M059J (cell line): ENCODE measurements at places on chromosomes 16 and 17. TPM values are rescaled to one million over a fixed set of nuclear protein-coding genes. Genes with fewer than 3 reads are reported as not detected.

The PRCD gene
- 0.02 and 1.4 TPM in 2 replicates for total RNA-seq

GRCh38 chr16:30924076-30924912 lies 922 bp downstream of the FBXL19 start:
- no peak for DNase-seq

The NSF gene
- 57.4 and 76.7 TPM in 2 replicates for total RNA-seq

DNA sequence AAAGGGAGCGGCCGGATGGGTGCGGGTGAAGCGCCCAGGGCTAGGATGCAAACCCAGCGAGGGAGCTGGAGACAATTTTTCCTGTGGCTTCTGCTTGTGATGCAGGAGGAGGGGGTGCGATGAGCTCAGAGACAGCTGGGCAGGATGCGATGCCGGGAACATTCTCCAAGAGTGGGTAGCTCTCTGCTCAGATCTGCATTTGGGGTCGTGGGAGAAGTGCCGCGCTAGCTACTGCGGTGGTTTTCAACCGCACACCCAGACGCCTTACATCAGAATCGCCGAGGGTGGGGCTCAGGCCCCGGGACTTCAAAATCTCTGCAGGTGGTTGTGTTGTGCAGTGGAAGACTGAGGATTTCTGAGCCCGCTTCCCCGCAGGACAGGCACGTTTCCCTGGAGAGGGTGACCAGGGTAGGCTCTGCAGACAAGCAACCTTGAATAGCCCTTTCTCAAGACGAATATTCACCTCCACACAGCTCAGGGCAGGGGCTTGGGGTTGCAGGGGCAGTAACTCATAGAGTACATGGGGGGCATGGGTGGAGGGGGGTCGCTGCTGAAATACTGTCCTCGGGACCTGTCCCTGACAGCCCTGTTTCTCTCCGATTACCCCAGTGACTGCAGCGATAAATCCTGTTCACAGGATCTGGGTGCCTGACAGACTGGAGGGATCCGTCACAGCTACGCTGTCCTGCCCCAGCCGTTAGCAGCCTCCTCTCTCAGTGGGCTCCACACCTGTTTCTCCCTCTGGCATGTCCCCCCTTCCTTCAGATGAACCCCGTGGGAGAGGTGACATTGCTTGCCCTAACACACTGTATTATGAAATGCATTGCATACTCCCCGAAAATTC lies 63.3 kb downstream of the HAPSTR1 start:
- no peak for DNase-seq

DNA sequence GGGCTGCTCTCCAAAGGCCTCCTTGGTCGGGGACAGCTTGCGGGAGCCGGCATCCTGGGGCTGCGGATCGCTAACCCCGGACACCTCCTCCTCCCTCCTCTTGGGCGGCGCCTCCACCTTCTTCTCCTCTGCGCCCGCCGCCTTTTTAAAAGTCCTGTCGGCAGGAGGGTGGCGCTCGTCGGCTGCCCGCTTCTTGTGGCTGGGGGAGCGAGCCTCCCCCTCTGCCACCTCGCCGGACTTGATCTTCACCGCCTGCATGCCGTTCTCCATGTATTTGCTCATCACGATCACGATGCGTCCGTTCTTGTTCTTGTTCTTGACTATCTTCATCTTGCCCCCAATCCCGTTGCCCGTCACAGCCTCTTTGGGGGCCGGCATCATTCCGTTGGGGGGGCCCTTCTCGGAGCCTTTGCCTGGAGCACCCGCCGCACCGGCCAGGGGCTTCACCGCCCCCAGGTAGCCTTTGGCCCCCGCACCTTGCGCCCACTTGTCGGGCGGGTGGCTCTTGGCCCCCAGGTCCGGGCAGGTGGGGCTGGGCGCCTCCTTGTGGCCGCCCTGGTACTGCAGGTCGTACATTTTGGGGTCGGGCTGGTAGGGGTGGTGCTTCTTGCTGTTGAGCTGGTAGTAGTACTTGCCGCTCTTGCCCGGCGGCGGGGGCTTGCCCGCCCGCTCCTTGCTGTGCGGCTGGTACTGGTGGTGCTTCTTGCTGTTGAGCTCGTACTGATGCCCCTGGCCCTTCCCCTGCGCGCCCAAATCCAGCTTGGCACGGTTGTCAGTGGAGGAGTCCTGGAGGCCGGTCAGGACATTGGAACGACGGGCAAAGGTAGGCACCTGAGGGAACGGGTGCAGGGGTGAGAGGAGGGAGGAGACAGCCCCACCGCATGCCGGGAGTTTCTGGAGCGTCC lies 4.4 kb downstream of the CBX4 start:
- DNase-seq = no peak

- peak; percentile 97 for DNase-seq
These were observed 146.5 kb upstream of the PLCG2 start for GRCh38 chr16:81632392-81633146.

DNA sequence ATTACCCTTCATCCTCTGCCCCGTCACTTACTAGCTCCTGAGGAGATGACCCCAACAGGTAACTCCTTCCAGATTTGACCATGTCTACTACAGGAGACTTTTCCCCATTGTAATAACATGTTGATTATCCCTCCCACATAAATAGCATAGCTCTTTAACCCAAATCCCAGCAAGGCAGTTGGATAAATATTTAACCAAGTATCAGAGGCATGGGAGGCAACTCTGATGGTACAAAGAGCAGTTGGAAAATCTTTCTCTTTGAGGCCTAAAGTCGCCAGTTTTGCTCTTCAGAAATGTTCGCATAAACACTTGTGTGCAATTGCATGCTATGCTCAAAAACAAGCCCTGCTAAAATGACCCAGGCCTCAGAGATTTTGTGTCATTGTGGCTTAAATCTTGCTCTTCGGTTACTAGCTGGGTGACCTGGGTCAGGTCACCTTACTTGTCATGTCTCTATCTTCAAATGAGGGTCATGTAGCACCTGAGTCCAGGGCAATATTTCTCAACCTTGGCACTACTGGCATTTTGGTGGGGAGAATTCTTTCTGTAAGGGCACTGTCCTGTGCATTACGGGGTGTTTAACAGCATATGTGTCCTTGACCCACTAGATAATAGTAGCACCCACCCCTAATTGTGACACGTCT lies 48.8 kb downstream of the HSD17B2 start:
- no peak for DNase-seq

The GCSH gene
- total RNA-seq = 22.8 and 36.4 TPM in 2 replicates

The CA7 gene
- not detected in 2 replicates for total RNA-seq

DNA sequence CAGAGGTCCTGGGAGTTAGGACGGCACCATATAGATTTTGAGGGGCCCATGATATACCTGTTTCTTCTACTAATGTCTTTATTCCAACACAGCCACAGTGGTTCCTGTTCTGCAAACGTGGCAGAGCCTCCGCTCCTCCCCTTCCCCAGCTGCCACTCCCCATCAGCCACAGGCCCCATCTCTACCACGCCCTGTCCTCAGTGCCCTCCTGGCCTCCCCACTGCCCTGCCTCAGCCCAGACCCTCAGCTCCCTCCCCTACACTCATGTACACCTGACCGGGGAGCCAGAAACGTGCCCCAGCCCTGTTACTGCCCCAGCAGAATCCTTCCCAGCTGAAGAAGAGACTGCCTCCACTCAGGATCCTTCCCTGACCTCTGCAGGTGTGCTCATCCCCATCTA lies 11.9 kb upstream of the RBFOX3 start:
- DNase-seq = no peak

- DNase-seq = no peak
These were observed 3.6 kb downstream of the SH2B1 start for GRCh38 chr16:28867241-28867640.

- DNase-seq = no peak
These were observed 143.8 kb upstream of the FOXF1 start for GRCh38 chr16:86366481-86366880.

The ADCY9 gene
- 5.3 and 18.1 TPM in 2 replicates for total RNA-seq

DNA sequence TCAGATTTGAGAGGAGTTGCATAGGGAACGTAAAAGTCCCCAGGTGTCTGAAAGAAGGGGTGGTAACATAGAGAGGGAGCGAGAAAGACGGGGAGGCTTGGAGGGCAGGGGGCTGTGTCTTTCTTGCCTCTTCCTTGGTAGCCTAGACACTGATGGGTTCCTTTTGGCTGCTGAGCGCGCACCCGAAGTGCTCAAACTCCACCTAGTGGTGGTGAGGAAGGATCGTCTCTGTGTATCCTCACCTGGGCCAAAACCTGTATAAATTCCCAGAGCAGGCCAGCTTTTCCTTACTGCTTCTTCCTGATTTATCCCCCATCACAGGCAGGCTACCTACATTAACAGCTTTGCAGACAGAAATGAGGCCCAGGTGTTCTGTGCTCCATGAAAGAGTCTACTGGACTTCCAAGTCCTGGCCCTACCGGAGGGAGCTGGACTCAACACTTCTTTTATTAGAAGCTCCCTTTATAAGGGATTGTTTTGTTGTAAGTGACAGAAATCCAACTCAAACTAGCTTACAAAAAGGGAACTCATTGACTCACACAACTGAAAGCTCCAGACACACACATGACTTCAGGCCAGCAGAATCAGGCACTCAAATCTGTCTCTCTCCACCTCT lies 5.5 kb upstream of the SLC25A35 start:
- peak; percentile 69 for DNase-seq

GRCh38 chr17:9905902-9906301 lies 831 bp upstream of the RCVRN start:
- DNase-seq = no peak

DNA sequence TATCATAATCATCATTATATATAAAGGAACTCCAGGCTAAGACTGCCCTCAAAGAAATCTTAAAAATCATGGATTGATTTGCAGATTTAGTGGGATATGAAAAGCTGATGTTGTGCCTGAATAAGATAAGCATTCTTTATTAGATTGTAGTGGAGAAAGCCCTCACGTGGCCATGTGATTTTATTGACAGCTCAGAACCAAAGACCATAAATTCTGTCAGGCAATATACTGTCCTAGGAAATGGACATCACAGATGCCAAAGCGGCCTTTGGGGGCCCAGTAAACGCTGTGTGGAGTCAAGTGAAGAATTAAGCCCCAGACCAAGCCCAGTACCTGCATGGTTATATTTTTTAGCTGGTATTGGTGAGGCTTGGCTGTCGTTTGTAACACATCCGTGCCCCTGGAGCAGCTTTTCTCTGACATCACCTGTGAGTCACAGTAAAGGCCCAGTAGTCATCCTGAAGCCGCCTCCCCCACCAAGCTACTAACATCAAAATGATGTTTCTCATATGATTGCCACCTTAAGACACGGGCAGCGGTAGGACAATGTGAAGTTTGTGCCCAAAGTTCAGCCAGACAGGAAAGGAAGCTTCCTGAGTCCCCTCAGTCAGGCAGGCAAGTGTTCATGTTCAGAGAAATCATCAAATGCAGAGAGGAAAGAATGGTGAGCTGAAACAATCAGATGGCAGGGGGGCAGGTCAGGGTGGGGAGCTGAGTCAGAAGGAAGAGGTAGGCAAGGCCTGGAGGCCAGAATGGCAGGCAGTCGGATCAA lies 209.4 kb downstream of the IRX3 start:
- peak; percentile 90 for DNase-seq

The ZPBP2 gene
- not detected in 2 replicates for total RNA-seq

The P2RX1 gene
- not detected in 2 replicates for total RNA-seq

The MYO15B gene
- 0.20 and 1.5 TPM in 2 replicates for total RNA-seq

DNA sequence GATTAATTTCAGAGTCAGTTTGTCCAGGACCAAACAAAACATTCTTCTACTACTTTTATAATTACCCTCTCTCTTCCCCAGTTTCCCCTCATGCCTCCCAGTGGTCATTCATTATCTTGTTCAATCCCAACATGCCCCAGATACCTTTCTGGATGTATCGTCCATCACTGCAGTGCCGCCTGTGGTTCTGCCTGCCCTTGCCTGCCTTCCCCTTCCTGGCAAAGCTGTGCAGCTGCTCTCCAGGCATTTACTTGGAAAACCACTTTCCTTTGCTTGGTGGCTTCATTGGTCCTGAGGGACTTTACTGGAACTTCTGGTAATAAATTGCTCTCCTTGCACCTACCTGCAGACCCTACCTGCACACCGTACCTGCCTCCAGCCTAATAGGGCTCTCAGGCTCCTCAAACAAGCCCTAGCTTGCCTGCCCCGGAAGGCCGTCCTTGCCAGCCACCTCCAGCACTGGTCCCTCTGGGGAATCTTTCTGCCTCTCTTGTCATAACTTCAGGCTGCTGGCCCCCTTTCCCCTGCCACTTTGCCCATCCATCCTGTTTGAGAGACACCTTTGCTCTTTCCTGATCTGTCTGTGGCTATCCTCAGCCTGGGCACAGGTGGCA lies 19.5 kb upstream of the MSI2 start:
- no peak for DNase-seq

- peak; percentile 89 for DNase-seq
These were observed 1.6 kb upstream of the MRPL58 start for GRCh38 chr17:75010683-75011400.

GRCh38 chr16:23423496-23424049 lies 29.4 kb downstream of the COG7 start:
- DNase-seq = peak; percentile 98

DNA sequence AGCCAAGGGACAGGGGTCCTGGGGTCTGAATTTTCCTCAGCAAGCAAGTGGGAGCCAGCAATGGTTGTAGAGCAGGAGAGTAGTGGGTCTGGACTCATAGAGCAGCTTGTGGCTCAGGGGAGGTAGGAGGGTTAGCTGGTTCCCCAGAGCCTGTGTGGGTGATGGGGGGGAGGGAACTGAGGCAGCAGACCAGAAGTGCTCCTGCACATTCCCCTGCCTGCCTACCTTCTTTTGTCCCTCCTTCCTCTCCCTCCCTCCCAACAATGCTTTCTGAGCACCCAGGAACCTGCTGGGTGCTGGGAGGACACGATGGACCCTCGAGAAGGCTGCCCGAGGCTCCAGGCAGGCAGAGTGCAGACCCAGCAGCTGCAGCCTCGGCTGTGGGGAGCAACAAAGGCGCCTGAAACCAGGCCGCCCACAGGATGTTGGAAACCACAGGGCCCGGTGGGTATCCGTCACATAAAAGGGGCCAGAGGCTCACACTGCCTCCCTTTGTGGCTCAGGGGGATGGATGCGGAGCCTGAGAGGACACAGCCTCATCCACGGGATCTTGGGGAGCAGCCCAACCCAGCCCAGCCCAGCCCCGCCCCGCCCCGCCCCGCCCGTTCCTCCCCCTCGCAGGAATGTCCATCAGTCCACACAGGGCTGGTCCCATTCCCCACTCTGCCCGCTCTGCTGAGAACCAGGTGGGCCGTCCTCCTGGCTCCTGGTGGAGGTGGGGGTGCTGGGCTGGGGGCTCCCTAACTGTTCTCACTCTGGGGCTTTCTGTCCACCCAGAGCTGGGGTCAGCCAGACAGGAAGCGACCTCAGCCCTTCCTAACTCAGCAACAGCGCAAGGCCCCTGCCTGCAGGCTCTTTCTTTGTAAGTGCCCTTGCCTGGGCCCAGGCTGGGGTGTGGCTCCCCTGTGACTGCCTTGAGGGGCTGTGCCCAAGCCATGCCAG lies 1.7 kb upstream of the NLRC3 start:
- peak; percentile 11 for DNase-seq

The GPR179 gene
- not detected in 2 replicates for total RNA-seq

DNA sequence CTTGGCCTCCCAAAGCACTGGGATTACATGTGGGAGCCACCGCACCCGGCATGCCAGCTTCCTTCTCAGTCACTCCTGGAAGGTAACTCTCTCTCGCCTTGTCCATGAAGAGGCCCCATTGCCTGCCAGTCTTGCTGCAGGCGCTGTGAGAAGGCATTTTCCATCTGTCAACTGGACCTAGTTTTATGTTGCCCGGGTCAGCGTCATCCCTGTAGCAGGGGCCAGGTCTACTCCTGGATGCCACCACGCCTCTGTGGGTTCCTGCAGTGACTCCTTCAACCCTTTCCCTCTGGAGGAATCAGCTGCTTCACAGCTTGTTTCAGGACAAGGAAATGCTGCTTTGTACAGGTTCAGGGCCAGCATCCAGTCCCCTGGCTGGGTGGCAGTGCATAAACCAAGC lies 2.6 kb upstream of the NLRC3 start:
- DNase-seq = no peak

The SLC25A19 gene
- 6.7 and 12.5 TPM in 2 replicates for total RNA-seq

- DNase-seq = no peak
These were observed 6.5 kb downstream of the ODF4 start for GRCh38 chr17:8345951-8346665.
